ENCODE measurements at places on chromosomes 16 and 17. TPM values are rescaled to one million over a fixed set of nuclear protein-coding genes. Genes with fewer than 3 reads are reported as not detected.

The ADGRG3 gene
- total RNA-seq = not detected

The KCNJ12 gene
- total RNA-seq = 1.3 TPM

The PIPOX gene
- total RNA-seq = 1.8 TPM

The NOTUM gene
- total RNA-seq = not detected

The MGAT5B gene
- 1.4 TPM for total RNA-seq

The SDK2 gene
- total RNA-seq = not detected

The OR1A1 gene
- total RNA-seq = not detected

The PRSS8 gene
- total RNA-seq = not detected

The GPR142 gene
- not detected for total RNA-seq

The ABHD15 gene
- 9.8 TPM for total RNA-seq

The KRT24 gene
- not detected for total RNA-seq

The TMEM208 gene
- 22.7 TPM for total RNA-seq

The MYH11 gene
- total RNA-seq = not detected

All from thoracic aorta endothelial cell (primary cell).